ENCODE measurements at places on chromosomes 16 and 17.

- DNase-seq = no peak
Observed at GRCh38 chr16:50902457-50902856, 160.6 kb downstream of the CYLD start.

DNA sequence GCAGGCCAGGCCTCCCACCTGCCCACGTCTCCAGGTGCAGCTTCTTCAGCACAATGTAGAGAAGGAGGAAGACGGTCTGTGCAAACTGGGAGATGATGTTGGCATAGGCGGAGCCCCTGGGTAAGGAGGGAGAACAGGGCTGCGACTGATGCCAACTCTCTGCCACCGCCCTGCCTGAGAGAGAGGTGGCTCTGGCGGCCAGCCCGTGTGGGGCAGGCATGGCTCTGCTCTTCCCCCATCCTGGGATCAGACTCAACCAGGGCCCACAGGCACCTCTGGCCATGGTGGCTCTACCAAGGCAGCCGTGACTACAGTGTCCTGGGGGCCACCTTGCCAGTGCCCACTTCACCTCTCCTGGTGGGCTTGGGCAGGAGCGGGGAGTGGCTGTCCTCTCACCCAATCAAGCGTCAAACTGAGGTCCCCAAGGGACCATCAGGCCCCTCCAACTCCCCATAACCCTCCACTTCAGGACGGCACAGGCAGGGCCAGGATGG is 8.6 kb downstream of the SLC47A2 start:
- DNase-seq = no peak

- DNase-seq = no peak
Observed at GRCh38 chr17:37051833-37052232, 103.1 kb downstream of the AATF start.

DNA sequence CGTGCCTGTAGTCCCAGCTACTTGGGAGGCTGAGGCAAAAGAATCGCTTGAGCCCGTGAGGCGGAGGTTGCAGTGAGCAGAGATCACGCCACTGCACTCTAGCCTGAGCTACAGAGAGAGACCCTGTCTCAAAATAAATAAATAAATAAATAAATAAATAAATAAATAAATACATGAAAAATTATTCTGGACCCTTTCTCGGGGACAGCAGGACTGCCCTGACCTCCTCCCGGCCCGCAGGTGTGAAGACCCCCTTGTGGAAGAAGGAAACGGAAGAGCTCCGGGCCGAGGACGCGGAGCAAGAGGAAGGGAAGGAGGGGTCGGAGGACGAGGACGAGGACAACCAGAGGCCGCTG is 3.1 kb downstream of the C17orf50 start:
- DNase-seq = no peak

DNA sequence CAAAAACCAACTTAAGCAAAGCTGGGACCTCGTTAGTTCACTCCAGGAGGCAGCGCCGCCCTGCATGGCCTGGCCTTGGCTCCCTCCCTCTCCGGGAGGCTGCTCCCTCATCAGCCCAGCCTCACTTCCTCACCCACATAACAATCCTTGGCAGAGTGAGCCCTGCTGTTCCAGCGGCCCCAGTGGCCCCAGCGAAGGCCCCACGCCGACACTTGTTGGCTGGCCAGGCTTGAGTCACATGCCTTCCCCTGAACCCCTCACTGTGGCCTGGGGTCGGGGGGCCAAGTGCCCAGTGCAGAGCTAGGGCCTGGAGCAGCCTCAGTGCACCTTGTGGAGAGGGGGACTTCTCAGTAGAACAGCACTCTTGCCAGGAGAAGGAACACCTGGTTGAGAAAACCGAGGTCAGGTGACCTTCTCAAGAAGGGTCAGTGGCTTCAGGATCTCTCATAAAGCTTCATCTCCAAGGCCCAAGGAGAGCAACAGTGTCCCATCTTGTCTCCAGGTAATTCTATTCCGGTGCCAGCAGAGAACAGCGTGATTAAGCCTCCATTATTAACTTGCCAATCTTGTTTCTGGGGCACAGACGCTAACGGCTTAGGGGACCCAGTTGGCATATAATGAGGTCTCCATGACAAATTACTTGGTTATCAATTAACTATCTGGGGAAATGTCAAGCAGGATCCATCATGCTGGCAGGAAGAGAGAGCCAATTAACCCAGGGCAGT is 26.8 kb downstream of the ENDOV start:
- no peak for DNase-seq

DNA sequence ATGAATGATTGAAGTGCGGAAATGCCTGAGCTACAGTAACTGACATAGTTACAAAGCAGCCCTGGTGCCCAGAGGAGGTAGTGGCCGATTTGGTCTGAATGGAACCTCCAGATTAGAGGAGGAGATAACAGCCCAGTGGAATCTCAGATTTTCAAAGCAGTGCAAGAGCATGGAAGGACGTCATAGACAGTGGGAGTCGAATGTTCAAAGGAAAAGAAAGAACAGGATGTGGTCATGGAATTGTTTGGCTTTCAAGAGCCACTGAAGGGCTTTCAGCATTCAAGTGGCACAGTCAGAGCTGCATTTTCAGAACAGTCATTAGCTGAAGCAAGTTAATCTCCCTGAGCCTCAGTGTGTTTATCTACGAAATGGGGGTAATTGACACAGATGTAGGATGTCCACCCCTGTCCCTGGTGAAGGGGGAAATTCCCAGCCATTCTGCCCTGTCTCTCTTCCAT is 104.6 kb upstream of the CACNG3 start:
- peak; percentile 17 for DNase-seq

- DNase-seq = no peak
Observed at GRCh38 chr17:76884995-76885893, 17.0 kb downstream of the MGAT5B start.

DNA sequence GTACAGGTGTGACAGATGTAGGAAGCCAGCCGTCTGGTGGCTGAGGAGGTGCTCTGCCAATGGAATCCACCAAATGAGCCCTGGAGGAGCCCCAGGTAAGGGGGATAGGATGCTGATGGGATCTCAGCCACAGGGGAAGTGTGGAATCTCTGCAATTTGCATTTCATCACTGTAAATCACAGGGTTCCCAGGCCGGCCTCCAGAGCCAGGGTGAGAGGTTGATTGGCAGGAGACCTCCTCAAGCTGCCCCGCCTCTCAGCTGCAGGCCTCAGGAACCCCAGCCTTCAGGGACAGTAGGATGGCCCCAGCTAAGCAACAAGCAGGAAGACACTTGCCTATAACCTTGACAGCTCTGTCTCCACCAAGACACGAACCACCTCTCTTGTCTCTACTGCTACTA is 39.4 kb downstream of the RTN4RL1 start:
- DNase-seq = no peak

GRCh38 chr16:23506606-23506994 is 3.7 kb downstream of the GGA2 start:
- no peak for DNase-seq

DNA sequence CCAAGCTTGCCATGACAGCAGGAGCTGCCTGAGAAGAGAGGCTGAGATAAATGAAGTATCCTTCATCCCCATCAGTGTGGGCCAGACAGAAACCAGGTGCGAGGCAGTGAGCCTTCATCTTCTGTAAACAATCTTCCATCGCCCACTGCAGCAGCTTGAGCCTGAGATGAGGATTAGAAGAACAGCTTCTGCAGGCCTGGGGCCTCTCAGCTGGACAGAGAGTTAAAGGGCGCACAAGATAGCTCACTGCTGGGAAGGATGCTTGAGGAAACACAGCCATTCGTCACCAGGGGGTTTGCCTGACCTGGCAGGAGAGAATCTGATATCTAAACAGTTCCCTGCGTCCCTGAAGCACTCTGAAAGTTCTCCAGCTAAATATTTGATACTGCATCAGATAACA is 27.1 kb downstream of the HOXB1 start:
- DNase-seq = no peak

DNA sequence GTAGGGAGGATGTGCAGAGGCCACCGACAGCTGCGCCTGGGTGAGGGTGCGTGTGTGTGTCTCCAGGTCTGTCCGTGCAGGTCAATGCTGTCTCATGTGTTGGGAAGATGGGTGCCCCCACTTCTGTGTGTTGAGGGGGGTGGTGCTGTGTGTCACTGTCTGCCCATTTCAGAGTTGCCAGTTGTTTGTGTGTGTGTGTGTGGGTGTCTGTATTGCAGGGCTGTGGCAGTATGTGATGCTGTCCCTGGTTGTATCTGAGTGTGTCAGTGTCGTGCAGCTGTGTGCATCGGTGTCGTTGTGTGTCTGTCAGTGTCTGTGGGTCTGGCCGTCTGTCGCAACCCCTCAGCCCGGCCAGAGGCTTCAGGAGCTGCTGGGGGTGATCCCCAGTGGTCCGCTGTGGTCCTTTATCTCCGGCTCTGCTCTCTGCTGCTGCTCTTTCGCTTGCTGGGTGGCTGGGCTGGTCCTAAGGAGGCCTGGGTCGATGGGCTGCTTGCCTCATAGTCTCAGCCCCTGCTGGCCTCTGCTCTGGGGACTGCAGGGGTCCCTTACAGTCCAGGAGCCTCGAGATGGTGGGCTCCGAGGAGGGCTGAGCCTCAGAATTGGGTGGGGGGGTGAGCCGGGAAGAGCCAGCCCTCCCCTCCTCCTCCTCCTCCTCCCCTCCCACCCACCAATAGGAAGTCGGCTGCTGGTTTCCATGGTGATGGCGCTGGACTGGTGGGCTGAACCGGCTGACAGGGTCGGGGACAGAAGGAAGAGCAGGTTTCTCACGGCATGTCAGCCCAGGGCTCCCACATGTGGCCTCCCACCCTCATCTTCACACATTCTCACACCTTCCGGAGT is at the start of gene TSPOAP1:
TSS of gene TSPOAP1 (minus strand) at position 601 of the 840 bp plus-strand sequence. CDS start 875 bp downstream, outside the sequence.
- peak; percentile 85 for DNase-seq
